ENCODE measurements at places on chromosomes 4 and X.

DNA sequence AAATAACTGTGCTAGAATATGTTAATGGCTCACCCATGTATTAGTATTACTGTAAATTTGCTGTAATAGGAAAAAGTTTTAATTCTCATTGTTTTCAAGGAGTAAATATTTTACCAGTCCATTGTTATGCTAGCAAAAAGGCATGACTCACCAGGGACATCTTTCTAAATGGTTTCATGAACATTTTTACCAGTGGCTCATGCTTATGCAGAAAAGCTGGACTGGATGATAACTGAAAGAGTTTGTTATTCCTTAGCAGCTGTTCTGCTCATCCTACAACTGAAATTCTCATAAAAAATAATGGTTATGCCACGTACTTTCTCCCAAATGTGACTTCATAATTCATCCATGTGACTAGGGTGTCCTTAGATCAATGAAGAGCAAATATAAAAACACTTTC lies 111.9 kb upstream of the PCDH18 start:
- no peak for DNase-seq

- no peak for DNase-seq
These were observed 21.1 kb upstream of the LUZP4 start for GRCh38 chrX:115268421-115268820.

GRCh38 chrX:107968623-107969022 lies 13.5 kb downstream of the TEX13B start:
- no peak for DNase-seq

GRCh38 chrX:117641913-117642656 lies 474.5 kb downstream of the KLHL13 start:
- DNase-seq = no peak

DNA sequence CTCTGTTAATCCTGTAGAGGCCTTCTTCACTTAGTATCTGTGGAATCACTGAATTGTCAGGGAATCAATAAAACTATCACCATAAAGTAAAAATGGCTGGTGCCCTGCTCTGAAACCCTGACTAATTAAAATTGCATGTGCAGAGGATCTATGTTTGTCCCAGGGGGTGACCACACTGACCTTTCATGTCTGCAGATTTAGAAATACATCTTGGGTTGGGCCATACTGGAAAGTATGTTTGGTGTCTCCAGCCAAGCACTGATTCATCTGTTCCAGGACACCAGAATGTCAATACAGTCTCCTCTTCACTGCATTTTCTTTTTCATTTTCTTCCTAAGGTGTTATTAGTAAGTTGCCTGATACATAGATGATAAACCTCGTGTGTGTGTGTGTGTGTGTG lies 490.9 kb upstream of the INTU start:
- no peak for DNase-seq

GRCh38 chr4:66943112-66943511 lies 602.2 kb downstream of the CENPC start:
- no peak for DNase-seq

- no peak for DNase-seq
These were observed 88.8 kb upstream of the FAM9B start for GRCh38 chrX:9122519-9123245.

- DNase-seq = no peak
These were observed 16.3 kb downstream of the RBMX2 start for GRCh38 chrX:130418066-130418465.

DNA sequence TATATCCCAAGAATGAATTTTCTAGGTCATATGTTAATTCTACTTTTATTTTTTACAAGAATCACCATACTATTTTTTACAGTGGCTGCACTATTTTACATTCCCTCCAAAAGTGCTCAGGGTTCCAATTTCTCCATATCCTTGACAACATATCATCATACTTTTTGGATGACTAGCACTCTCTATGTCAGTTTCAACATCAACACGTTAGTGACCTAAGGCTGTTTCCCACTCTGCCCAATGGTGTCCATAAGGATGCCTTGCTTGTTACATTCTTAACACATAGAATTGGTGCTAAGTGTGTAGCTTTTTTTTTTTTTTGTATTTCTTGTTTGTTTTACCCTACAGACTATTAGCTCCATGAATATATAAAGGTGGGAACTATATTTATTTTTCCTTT lies 175.4 kb downstream of the PCDH10 start:
- DNase-seq = no peak

GRCh38 chr4:109699553-109700225 lies 3.6 kb downstream of the CASP6 start:
- DNase-seq = no peak

Measured in endothelial cell (in vitro differentiated cells).